ENCODE measurements at places on chromosomes 2 and 18. TPM values are rescaled to one million over a fixed set of nuclear protein-coding genes. Genes with fewer than 3 reads are reported as not detected.
A peak's percentile ranks its signal among the peaks of the same experiment; 100 is the strongest.

The PLB1 gene
- total RNA-seq = 1.6 TPM

The CCDC121 gene
- 1.3 TPM for total RNA-seq

The AAK1 gene
- total RNA-seq = 26.6 TPM

The RBM45 gene
- 7.4 TPM for total RNA-seq

The NR4A2 gene
- total RNA-seq = 3.1 TPM

The PCARE gene
- 0.08 TPM for total RNA-seq

The EFHD1 gene
- 1.1 TPM for total RNA-seq

The SERPINB8 gene
- total RNA-seq = 44.0 TPM

GRCh38 chr2:213751446-213751845, 467.2 kb downstream of the SPAG16 start:
- peak; percentile 55 for ATAC-seq

DNA sequence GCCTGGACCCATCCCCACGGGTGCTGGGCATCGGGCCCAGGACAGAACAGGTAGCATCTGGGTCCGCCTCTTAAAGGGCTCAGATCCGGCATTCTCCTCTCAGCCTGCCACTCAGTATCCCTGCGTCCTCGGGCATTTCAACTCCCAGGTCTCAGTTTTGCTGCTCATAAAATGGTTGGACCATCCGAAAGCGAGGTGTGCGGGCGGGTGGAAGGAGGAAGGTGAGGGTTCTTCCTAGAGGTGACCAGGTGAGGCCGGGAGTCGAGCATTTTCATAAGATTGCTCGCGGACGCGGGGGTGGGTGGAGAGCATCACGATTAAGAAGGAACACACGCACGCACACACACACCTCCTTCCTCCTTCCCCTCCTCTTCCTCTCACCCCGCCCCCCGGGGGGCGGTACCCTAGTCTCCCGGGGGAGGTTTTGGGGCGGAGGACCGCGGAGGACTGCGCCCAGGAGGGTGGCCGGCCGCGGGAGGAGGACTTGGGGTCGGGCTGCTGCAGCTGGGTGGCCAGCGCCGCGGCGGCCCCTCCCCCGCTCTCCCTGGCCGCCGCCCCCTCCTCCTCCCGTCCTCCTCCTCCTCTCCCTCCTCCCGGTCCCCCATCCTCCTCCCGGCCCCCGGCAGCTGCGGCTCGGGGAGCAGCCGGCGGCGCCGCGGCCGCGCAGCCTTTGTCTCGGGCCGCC, 97.9 kb upstream of the GPR45 start:
- peak; percentile 50 for ATAC-seq

DNA sequence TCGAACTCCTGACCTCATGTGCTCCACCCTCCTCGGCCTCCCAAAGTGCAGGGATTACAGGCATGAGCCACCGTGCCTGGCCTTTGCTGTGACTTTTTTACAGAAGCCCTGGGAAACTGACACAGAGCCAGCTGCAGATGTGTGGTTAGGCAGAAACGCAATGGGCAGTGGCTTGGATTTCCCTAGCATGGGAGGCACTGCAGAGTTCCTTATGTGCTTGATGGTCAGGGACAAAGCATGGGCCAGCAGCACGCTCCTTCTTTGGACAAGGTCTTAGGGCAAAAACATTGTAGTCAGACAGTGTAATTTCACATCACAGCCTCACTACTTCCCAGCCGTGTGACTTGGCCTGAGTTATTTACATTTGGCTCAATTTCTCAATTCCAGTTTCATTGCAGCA, 153.9 kb downstream of the RNF144A start:
- no peak for ATAC-seq

- ATAC-seq = no peak
These were observed 6.4 kb downstream of the NDUFV2 start for GRCh38 chr18:9108911-9109310.

- ATAC-seq = no peak
These were observed 49.5 kb downstream of the ANTXR1 start for GRCh38 chr2:69062307-69062962.

GRCh38 chr18:49321797-49322461, 138.5 kb downstream of the DYM start:
- ATAC-seq = no peak

- ATAC-seq = no peak
These were observed 88.2 kb downstream of the INPP5D start for GRCh38 chr2:233148354-233148753.
